ENCODE measurements at places on chromosomes 7 and 10.

DNA sequence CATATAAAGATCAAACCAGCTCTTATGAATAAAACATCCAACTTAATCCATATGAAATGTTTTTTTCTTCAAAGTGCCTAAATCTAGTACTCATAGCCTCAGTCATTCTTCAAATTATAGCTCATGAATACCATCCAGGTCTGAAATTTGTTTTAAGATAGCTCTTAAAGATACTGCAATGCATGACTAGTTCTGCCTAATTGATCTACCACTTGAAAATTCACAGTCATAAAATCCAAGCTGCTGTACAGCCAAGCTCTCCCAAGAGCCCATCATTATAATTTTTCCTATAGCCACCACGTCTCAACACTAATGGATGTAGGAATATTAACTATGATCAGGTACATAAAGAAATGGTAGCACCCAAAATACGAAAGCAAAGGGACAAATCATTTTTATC lies 87.9 kb upstream of the RNF148 start:
- no peak for DNase-seq

DNA sequence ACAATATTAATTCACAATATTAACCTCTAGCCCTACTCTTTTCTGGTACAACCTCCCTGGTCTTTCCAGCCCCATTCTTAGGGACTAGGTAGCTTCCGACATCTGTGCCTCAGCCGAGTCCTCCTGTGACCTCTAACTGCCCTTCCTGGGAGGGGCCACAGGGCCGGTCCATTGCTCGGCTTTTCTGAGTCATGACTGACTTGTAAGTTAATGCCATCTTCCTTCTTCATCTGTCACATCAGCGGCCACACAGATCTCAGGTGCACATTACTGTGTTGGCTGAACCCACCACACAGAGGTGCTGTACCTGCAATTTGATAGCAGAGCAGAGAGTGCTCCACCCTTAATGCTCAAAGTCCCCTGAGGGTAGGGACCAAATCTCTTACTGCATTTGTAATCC lies 4.1 kb upstream of the CPA4 start:
- no peak for DNase-seq

DNA sequence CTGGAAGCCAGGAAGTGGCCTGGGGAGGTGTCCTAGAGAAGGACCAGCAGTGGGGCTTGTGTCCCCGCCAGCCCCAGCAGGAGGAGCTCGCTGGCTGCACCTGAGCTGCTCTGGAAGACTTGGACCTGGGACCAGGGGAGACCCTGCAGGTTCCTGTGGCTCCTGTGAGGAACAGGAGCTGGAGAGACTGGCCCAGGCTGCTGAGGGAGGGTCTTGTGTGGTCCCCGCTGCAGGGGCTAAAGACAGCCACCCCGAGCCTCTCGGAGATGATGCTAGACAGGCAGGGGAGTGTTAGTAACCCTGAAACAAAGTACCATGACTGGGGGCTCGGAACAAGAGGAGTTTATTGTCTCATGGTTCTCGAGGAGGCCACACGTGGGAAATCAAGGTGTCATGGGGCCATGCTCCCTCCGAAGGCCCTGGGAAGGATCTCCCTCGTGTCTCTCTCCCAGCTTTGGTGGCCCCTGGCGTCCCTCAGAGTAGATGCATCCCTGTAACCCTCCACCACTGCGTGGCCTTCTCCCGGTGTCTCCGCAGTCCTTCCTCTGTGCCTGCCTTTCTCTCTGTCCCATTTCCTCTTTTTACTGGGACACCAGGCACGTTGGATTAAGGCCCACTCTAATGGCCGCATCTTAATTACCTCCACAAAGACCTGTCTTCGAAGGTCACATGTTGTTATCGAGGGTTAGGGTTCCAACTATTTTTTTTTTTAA lies 348.4 kb downstream of the GLRX3 start:
- no peak for DNase-seq

GRCh38 chr7:103905997-103906396 lies 83.5 kb downstream of the RELN start:
- DNase-seq: no peak

DNA sequence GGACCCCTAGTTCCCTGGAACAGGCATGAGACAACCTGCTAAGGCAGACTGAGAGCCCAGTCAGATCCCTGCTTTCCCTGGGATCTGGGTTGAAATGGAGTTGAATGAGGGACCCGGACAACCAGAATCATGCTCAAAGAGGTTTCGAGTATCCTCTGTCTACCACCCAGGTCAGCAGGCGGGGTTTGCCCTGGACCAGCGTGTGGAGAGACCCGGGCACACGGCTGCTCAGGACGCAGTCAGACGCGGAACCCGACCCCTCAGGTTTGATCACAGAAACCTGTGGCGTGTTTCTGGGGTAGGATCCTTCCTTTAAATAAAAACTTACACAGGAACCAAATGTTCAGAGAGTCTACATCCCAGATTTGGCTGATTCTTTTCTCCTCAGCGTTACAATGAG lies 330.6 kb downstream of the PTPRN2 start:
- no peak for DNase-seq

GRCh38 chr7:45564485-45564884 lies 9.7 kb upstream of the ADCY1 start:
- DNase-seq: no peak

- DNase-seq: no peak
These were observed 53.6 kb downstream of the GBF1 start for GRCh38 chr10:102298899-102299298.

GRCh38 chr7:81937091-81937490 lies 167.2 kb upstream of the HGF start:
- DNase-seq: no peak

- no peak for DNase-seq
These were observed 67.1 kb upstream of the DUSP5 start for GRCh38 chr10:110430340-110431273.

- DNase-seq: no peak
These were observed 478.6 kb downstream of the LRMDA start for GRCh38 chr10:75910032-75910431.

- DNase-seq: no peak
These were observed 3.5 kb downstream of the EGFR start for GRCh38 chr7:55022002-55022985.

DNA sequence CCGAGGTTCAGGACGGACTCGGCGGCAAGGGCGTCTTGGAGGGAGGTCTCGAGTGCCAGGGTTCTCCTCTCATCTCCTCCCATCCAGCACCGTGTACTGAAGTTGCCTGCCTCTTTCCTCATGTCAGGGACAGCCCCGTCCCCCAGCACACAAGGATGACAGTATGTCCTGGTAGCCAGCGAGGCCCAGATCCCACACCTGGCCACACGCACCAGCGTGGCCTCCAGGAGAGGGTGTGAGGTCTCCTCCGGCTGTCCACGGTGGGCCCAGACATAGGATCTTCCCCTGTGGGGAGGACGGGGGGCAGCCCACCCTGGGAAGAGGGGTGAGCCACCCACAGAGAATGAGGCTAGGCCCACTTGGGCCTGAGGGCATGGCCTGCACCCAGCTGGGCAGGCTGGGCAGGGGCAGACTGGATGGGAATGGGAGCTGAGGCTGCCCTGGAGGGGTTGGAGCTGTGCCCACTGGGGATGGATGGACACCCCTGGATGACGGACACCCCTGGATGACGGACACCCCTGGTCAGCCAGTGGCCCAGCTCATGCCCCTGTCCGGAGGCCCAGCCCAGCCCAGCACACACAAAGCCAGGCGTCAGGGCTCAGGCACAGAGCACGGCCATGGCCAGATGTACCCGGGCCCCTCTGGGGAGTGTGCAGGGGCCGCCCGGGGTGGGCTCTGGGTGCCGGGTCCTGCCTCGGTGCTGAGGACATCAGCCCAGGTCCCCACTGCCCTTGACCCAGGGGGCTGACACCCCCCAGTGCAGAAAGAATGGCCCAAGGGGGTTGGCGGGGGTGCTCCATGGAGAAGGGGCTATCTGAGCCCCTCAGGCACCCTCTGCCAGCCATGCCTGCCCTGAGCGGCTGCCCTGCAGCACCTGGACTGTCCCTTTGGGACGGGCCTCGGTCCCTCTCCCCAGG lies 30.9 kb upstream of the CFAP46 start:
- DNase-seq: no peak

- DNase-seq: no peak
These were observed 23.6 kb upstream of the UNCX start for GRCh38 chr7:1209097-1209496.

DNA sequence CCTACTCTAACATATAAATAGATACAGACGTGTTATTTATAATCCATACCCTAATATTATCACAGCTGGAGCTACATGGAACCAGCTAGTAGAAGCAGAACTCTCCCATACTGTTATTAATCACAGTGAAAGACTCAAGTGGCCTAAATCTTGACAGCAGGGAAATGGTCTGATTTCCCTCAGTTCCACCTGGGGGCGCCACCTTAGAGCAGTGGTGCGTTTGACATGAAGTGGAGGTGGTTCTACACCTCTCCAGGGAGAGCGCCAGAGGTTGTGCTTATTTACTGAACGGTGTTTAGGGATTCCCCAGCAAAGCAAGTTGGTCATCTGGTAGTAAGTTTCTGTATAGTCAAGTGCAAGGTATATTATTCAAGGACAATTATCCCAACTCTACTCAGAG lies 17.6 kb downstream of the DNTT start:
- no peak for DNase-seq

- no peak for DNase-seq
These were observed 87.3 kb upstream of the CSTF2T start for GRCh38 chr10:51786684-51787035.

DNA sequence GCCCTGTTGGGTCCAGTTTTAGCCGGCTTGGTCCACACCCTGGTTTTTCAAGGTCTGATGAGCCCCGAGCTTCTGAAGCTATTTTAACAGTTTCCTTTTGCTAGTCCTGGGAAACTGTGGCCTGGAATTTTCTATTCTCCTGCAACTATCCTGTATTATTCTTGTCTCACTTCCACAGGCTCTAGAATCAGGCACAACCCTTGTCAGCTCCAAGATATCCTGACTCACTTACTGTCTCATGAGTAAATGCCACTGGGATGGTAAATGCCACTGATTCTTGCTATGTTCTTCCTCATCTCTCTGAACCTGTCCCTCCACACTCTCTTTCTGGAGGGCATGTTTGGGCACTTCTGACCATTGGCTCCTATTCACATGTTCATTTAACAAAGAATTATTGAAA lies 611.5 kb upstream of the IGFBP3 start:
- no peak for DNase-seq

DNA sequence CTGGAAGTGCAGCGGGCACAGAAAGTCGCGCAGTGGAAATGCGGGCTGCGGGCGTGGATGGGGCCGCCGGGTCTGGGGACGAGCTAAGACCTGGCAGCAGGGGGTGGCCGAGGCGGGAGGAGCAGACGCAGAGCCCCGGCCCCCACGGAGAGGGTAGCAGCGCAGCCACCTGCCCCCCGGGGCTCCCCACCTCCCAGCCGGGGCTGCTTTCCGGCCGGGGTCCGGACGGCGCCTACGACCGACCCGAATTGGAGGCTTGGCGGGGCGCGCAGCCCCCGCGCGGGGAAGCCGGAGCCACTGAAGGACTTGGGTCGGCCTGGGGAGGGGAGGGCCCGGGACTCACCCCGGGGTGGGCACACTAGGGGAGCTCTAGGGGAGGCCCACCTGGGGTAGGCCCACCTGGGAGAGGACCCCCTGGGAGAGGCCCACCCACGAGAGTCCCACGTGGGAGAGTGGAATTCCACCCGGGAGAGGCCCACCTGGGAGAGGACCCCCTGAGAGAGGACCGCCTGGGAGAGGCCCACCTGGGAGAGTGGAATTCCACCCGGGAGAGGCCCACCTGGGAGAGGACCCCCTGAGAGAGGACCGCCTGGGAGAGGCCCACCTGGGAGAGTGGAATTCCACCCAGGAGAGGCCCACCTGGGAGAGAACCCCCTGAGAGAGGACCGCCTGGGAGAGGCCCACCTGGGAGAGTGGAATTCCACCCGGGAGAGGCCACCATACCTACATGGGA lies 854 bp upstream of the CFAP46 start:
- no peak for DNase-seq

- no peak for DNase-seq
These were observed 12.0 kb upstream of the PRKCQ start for GRCh38 chr10:6592080-6592479.

DNA sequence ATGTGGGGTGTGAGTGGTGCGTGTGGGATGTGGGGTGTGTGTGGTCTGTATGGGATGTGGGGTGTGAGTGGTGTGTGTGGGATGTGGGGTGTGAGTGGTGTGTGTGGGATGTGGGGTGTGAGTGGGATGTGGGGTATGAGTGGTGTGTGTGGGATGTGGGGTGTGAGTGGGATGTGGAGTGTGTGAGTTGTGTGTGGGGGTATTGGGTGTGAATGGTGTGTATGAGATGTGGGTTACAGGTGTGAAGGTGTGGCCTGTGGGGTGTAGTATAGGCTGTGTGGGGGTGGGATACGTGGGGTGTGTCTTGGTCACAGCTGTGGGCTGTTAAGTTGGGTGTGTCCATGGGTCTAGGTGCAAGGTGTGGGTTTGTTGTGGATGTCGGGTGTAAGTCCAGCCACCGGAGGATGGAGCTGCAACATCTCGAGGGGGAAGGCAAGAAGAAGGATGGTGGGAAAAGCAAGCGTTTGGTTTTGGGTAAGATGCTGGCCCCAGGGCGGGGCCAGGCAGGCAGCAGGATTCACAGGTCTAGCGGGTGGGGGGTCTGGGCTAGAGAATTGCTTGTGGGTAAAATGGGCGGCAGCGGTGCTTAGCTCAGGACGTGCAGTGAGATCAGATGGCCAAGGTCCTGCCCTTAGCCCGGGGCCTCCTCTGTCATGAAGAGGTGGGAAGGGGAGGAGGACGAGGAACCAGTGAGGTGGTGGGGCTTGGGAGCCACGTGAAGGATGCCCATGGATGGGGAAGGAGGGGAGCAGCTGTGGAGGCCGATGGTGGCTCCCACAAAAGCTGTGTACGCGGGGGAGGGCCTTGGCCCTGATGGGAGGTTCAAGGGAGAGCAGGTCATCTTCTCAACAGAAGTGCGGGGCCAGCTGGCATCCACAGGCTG lies 60.1 kb downstream of the CFAP46 start:
- no peak for DNase-seq

- no peak for DNase-seq
These were observed 4.5 kb downstream of the NEUROG3 start for GRCh38 chr10:69568472-69569395.

GRCh38 chr7:83532219-83532618 lies 116.7 kb downstream of the SEMA3E start:
- no peak for DNase-seq

DNA sequence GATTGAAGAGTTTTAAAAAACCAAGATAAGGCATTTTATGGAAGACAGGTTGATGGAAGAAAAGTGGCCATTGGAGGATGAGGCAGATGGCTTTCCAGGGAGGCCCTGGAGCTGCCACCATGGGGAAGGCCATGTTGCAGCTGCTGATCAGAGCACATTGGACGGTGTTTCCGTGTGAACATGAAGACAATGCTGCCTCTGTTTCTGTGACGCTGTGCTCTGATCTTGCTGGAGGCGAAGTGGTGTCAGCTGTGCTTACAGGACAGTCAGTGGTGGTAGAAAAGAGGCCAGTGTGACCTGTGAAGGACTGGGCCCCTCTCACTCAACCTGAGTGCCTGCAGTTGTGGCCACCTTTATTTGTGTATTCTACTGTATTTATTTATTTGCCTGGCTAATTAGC lies 132.9 kb downstream of the FAM204A start:
- no peak for DNase-seq

DNA sequence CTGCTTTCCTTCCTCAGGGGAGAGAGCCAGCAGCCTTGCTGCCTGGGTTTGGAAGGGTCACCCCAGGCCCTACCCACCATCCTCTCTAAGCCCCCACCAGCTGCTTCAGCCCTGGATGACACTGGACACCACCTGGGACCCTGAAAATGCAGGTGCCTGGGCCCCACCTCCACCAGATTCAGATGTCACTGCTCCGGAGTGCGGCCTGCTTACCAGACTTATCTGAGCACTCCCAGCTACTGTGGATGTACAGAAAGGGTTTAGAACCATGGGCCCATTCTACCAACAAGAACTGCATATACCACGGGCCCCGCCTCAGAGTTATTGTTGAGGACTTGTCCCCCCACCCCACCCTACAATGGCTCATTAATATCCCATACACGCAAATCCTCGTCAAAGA lies 172.3 kb downstream of the PTPRN2 start:
- DNase-seq: no peak

Measured in activated CD4-positive, alpha-beta T cell treated with anti-CD3 and anti-CD28 coated beads, Interleukin-2, amount 50 U/mL, for 48 hours (primary cell).